ENCODE measurements at places on chromosomes 4 and X.

DNA sequence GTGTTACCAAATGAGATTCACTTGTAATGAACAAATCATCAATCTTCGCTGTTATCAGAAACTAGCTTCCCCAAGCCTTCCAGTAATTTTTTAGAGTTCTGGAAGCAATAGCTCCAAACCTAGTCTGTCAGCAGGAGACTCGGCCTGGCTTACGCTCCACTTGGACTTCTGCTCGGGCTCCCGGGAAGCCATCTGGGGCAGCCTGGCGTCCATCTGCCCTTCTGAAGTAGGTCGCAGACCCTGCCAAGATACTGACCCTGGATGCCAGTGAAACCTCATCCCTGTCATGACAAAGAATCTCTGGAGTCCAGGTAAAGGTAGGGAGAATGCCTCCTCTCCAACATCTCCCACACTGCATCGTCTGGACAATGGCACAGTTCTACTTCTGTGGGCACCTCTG lies 493.8 kb upstream of the ZFP42 start:
- DNase-seq: no peak

DNA sequence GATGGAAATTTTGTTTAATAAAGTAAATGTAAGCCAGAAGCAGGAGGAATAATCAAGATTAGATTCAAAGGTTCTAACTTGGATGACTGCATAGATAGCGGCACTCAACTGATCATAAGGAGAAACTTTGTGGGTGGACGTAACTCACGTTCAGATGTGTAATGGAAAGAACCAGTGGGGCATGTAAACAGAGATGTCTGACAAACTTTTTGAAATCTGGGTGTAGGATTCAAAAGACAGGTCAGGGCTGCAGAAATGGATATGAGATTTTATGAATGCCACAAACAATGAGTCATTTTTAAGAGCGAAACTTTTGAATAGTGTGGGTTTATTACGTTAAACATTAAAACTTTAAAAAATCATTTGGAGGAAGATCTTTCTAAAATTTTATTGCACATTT lies 375.6 kb downstream of the GBA3 start:
- no peak for DNase-seq

GRCh38 chrX:19479458-19479857 lies 35.9 kb downstream of the MAP3K15 start:
- DNase-seq: no peak

GRCh38 chrX:44918722-44919121 lies 45.7 kb downstream of the KDM6A start:
- DNase-seq: no peak

DNA sequence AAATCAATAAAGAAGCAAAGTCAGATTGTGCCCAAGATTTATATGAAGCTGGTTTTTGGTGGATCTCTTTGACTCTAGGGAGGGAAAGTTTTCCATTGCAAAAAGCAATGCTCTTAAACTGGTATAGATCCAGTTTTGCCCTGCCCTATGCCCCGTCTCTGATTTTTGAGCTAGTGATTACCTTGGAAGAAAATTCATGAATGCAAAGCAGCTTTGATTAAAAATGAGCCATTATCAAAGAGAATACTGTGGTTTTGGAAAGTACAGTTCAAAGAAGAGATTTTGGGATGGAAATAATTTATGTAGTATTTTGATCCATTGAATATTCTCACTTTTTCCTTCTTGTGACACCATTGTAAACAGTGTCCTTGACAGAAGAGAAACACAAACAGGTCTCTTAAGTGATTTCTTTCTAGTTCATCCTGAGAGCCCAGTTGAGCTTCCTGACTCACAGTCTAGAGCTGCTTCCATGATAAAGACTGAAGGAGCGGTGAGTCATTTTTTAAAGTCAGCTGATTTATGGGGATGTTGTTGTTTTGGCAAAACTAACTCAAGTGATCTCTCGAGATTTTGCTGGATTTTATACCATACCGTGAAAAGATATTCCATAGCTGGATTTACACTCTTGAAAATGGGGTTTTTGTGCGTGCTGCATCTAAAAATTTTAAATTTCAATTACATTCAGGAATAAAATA lies 76.7 kb downstream of the AFF1 start:
- DNase-seq: no peak

DNA sequence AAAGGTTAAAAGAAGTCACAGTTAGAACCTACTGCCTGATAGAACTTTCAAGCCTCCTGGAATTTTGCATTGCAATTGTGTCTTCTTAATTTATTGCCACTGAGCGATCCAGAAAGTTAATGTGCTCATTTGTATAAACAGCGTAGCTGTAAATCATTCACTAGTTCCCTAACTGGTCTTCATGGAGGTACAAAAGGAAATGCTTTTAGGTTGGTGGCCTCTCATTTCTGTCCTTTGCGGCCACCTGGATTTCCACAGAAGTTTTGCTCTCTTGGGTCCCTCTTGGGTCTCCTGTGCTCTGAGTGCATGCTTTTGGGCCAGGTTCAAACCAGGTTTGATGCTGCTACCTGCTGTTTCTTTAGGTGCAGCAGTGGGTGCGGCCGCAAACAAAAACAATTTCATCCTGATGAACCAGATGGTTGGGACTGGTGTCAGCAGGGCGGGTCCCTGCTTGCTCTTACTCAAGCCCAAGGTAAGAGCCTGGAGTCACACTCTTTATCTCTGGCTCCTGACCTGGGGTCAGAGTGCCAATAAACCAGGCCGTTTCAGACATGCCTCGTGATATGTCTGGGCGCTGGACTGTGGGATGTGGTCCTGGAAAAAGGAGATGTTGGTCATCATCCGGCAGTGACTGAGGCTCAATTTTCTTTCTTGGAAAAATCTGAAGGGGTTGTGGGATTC lies 270.1 kb downstream of the PTTG2 start:
- no peak for DNase-seq

DNA sequence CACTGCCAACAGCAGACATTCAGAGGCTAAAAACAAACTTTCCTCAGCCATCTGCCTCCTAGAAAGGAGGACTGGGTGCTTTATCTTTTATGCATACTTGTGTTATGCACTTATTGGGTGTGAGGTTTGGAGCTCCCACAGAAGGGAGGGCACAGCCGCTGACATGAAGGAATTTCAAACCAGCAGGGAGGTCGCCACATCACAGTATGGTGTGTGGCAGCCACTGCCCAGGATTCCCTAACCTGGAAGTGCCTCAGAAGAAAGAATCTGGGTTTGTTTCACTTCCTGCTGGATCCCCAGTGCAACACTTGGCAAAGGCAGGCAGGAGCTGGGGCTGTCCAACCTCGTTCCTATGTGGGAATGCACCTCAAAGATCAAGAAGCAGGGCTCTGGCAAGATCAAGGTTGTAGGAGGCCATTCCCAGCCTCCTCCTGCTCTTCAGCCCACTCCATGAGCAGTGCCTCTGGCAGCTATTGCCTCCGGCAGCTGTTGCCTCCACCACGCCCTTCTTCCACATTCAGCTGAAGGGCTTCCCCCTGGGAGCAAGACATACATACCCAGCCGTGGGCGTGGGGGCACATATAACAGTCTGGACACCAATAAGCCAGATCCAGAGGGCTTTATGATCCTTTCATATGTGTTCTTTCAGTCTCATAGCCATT lies 109.0 kb upstream of the MAMLD1 start:
- no peak for DNase-seq

GRCh38 chrX:80246271-80246670 lies 174.0 kb upstream of the TENT5D start:
- no peak for DNase-seq

DNA sequence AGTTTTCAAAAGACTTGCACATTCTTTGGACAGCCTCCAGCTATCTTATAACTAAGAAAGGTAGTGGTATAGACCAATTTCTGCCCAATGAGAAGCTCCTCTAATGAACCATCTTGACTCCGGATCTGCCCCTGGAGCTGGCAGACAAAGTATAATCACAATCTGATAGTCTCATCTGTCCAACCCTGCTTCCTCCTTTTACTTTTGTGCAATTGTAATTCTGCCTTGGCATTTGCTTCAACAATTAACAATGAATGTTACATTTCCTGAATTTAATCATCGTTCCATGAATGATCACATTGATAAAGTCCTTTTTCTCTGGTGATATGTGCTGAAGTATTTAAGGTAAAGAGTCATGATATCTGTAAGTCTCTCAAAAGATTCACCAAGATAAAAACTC lies 27.8 kb downstream of the FRYL start:
- no peak for DNase-seq

DNA sequence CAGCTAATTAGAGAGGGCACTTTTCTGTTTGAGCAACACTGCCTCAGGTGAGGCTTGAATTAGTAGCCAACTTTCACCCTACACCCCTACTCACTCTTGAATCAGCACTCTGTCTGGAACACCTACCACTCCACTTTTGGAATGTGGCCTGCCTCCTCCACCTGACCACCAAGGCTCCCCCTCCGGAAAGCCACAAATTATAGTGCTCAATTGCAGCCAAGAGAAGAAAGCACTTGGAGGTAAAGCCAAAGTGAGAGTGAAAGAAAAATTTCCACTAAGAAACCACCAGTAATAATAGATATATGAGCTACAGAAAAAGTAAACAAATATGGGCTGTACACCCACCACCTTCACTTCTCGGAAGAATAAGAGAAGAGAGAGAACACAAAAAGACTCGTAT lies 41.1 kb downstream of the PPP3CA start:
- DNase-seq: no peak

DNA sequence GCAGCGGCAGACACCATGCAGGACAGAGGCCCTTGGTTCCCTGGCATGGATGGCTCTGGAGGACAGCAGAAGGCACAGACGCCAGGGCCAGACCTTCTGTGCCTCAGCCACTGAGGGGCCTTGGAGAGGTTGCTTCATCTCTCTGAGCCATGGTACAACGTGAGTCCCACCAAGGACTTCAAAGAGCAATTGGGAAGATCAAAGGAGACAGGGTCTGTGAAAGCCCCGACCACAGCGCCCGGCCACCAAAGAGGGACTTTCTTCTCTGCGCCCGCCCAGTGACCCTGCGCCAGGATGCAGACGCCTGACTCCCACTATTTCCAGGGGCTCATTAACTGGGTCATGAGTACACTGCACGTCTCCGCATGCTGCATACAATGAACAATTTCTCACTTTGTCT lies 174.0 kb downstream of the AFAP1 start:
- DNase-seq: no peak

DNA sequence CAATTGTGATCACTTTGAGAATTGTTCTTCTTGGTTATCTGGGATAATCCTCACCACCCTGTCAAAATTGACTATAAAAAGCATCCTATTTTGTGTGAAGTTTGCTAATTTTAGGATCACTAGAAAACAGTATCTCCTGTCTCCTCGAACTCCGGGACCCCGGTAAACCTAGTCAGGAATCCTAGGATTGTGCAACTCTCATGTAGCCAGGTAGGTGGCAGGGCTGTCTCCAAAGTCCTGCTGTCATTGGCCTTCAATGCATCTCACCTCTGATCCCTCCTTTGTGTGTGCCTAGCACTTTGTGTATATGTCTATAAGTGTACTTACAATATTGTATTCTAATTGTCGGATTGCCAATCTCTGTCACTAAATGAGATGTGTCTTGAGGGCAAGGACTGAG lies 1564.8 kb downstream of the RPA4 start:
- DNase-seq: no peak

- no peak for DNase-seq
Measured at GRCh38 chrX:141341743-141342142, 99.4 kb upstream of the SPANXC start.

- no peak for DNase-seq
Measured at GRCh38 chr4:10081218-10081606, 35.4 kb downstream of the WDR1 start.

GRCh38 chrX:132463411-132463810 lies 25.4 kb downstream of the MBNL3 start:
- DNase-seq: no peak

DNA sequence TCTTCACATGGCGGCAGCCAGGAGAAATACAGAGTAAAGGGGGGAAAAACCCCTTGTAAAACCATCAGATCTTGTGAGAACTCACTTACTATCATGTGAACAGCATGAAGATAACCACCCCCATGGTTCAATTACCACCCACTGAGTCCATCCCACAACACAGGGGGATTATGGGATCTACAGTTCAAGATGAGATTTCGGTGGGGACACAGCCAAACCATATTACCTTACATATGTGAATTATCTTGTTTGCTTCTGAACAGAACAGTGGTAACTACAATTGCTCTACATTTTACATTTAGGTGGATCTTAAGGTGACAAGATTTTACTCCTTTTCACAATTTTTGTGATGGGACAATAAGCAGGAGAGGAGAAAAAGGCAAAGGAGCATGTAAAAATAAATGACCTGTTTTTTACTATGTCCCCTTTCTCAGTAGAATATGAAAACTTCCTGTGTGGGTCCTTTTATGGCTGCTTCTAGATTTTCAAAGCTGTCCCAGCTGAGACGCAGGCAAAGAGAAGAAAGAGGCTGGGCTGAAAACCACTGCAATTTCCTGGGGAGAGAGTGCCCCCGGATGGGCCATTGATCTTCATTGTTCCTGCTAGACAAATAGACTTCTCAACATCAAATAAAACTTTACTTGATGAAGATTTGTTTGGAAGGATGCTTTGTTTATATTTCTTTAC lies 45.9 kb upstream of the PGM2 start:
- DNase-seq: no peak

DNA sequence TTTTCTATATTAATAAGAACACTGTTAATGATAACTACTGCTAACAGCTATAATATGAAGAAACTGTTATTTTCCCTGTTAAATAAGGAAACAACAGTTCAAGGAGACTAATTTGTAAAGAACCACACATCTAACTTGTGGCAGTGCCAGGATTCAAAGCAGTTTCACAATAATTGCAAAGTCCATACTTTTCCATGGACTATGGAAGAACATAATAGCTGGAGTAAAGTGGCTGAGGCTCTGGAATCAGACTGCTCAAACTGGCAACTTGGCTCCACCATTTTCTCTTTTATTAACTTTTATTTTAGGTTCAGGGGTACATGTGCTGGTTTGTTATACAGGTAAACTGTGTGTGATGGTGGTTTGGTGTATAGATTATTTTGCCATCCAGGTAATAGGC lies 393.7 kb upstream of the CPEB2 start:
- no peak for DNase-seq

GRCh38 chrX:138917781-138918180 lies 206.3 kb upstream of the FGF13 start:
- no peak for DNase-seq

GRCh38 chrX:133090236-133090809 lies 6.6 kb downstream of the USP26 start:
- DNase-seq: no peak
